ENCODE measurements at places on chromosomes 2 and 18. TPM values are rescaled to one million over a fixed set of nuclear protein-coding genes. Genes with fewer than 3 reads are reported as not detected.

DNA sequence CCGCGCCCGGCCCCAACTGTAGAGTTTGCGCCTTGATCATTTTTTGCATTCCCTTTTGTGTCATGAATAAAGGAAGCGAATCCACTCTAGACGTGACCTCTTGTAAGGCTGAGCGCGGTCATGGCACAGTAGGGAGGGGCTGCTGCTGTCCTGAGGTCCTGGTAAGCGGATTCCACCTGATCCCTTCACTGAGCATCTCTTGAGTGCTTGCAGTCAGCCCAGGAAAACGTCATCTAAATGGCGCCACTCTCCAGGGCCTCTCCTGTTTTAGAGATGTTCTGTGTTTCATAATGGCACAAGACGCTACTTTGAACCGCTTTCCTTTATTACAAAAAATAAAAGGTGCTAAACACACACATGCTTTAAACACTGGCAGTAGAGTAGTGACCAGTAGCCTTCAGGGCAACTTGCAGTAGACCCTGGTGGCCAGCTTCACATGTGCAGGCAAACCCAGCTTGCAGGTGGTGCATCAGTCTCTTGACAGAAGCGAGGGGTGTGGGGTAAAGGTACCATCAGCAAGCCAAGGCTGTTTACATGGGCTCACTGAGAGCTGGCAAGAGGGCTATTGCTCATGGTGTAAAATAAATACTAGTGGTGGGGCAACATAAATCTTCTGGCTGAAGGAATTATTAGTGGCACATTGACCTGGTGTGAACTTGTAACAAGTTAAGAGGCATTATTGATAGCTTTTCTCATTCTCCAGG is 43.0 kb upstream of the ACKR3 start:
- DNase-seq, result no peak
- no peak overlapping the region for H3K4me3 ChIP-seq
- H3K36me3 ChIP-seq, result no peaks in the 10 kb centered on the region

- H3K4me3 ChIP-seq, result no peak overlapping the region
- no peak for DNase-seq
- H3K27me3 ChIP-seq, result no peaks in the 10 kb centered on the region
- no peaks in the 10 kb centered on the region for H3K36me3 ChIP-seq
These were observed 215.1 kb upstream of the TRIB2 start for GRCh38 chr2:12501469-12502158.

NPPC gene
- total RNA-seq, result not detected

ANKRD29 gene
- 33.4 TPM for total RNA-seq

- DNase-seq, result no peak
- peak overlapping the region; percentile 1 for H3K27ac ChIP-seq
- H3K27me3 ChIP-seq, result no peaks in the 10 kb centered on the region
- no peaks in the 10 kb centered on the region for H3K36me3 ChIP-seq
These were observed 33.5 kb downstream of the DAPL1 start for GRCh38 chr2:158828378-158829164.

DNA sequence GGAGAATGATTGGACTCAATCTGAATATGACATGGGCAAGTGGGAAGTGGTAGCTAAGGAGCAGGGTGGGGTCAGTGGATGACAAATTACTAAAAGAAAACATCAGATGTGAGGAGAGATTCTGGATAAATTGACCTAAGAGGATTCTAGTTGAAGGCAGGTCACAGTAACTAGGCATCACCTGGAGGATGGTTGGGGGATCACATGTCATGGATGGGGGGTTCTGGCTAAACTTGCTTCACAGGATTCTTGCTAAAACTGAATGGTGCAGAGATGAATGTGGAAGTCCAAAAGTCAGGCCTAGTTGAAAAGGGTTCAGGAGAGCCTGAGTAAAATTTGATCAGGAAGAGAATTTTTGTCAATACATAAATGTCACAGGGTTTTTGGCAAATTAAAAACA is 18.3 kb downstream of the CLHC1 start:
- H3K4me1 ChIP-seq, result no peaks in the 10 kb centered on the region
- no peak for DNase-seq
- H3K4me3 ChIP-seq, result no peak overlapping the region
- H3K27me3 ChIP-seq, result no peaks in the 10 kb centered on the region
- no peak overlapping the region for H3K27ac ChIP-seq
- no peaks in the 10 kb centered on the region for H3K36me3 ChIP-seq

ACMSD gene
- total RNA-seq, result not detected

DGUOK gene
- total RNA-seq, result 50.6 TPM

IL1RL1 gene
- 1.7 TPM for total RNA-seq

- H3K36me3 ChIP-seq, result no peaks in the 10 kb centered on the region
- DNase-seq, result no peak
- no peaks in the 10 kb centered on the region for H3K4me1 ChIP-seq
- no peaks in the 10 kb centered on the region for H3K27me3 ChIP-seq
- H3K4me3 ChIP-seq, result no peak overlapping the region
These were observed 139.4 kb downstream of the WDSUB1 start for GRCh38 chr2:159146996-159147666.

GRCh38 chr2:74538881-74539339 is 9.2 kb downstream of the HTRA2 start:
- no peak overlapping the region for H3K4me3 ChIP-seq
- H3K27ac ChIP-seq, result no peak overlapping the region
- DNase-seq, result no peak
- H3K36me3 ChIP-seq, result no peaks in the 10 kb centered on the region
- H3K4me1 ChIP-seq, result no peaks in the 10 kb centered on the region

RPS27A gene
- 5,133 TPM for total RNA-seq

DNA sequence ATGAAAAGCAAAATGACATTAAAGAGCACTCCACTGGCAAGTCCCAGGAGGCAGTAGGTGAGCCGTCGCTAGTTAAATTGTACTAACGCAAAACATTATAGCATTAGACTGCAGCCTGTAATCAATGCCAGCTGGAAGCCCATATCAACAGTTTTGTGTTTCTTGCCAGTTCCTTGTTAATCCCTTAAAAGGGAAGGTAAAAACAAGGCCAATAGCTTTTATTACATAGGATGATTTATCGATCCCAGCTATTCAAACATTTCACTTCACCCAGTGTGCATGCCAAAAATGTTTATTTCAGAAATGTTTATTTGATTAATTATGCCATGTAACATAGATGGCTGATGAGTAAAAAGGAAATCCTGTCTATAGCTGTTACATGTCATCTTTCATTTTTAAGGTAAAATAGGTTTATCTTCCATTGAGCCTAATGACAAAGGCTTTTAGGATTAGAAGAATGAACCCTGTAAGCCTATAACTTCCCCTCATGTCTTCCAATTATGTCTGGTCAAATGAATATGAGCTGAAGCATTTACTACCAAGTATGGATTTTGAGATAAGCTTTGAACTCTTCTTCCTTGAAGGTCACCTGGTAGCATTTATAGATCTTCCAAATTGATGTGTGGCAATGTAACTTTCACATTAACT is 591.2 kb downstream of the RNF144A start:
- no peaks in the 10 kb centered on the region for H3K27me3 ChIP-seq
- H3K36me3 ChIP-seq, result no peaks in the 10 kb centered on the region
- H3K4me1 ChIP-seq, result no peaks in the 10 kb centered on the region
- no peak overlapping the region for H3K27ac ChIP-seq
- H3K4me3 ChIP-seq, result no peak overlapping the region
- DNase-seq, result no peak

- no peaks in the 10 kb centered on the region for H3K27me3 ChIP-seq
- no peaks in the 10 kb centered on the region for H3K36me3 ChIP-seq
- no peak for DNase-seq
- no peaks in the 10 kb centered on the region for H3K4me1 ChIP-seq
- no peak overlapping the region for H3K4me3 ChIP-seq
- H3K27ac ChIP-seq, result no peak overlapping the region
These were observed 5.7 kb downstream of the TM4SF20 start for GRCh38 chr2:227373389-227373788.

GRCh38 chr2:151020411-151020810 is 241.3 kb downstream of the RBM43 start:
- no peaks in the 10 kb centered on the region for H3K36me3 ChIP-seq
- no peaks in the 10 kb centered on the region for H3K4me1 ChIP-seq
- no peaks in the 10 kb centered on the region for H3K27me3 ChIP-seq
- H3K27ac ChIP-seq, result no peak overlapping the region

- no peaks in the 10 kb centered on the region for H3K27me3 ChIP-seq
- no peak for DNase-seq
- H3K4me1 ChIP-seq, result no peaks in the 10 kb centered on the region
- H3K27ac ChIP-seq, result no peak overlapping the region
These were observed 81.1 kb downstream of the SLC66A3 start for GRCh38 chr2:11236335-11236734.

DNA sequence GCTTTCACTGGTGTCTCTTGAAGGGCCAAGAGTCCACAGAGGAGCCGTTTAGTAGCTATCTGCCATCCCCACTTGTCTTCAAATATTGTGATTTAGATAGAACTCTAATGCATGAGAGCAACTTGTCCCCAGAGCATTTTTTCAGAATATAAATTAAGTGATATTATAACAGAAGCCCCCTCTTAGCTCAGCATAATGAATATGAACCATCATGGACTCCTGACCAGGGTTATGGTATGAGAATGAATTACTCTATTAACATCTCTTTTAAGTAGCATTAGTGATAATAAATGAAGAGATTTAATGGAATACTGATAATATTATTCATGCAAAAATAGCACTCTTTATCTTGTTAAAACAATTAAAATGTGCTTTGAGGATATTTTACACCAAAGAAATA is 709.6 kb downstream of the GALR1 start:
- no peaks in the 10 kb centered on the region for H3K4me1 ChIP-seq
- H3K4me3 ChIP-seq, result no peak overlapping the region
- no peak for DNase-seq
- no peaks in the 10 kb centered on the region for H3K27me3 ChIP-seq
- H3K36me3 ChIP-seq, result no peaks in the 10 kb centered on the region

GRCh38 chr2:162062559-162062958 is 11.5 kb downstream of the DPP4 start:
- H3K27me3 ChIP-seq, result no peaks in the 10 kb centered on the region
- no peaks in the 10 kb centered on the region for H3K4me1 ChIP-seq
- H3K36me3 ChIP-seq, result no peaks in the 10 kb centered on the region

GRCh38 chr2:176679061-176679669 is 409.9 kb downstream of the MTX2 start:
- H3K4me3 ChIP-seq, result no peak overlapping the region
- no peaks in the 10 kb centered on the region for H3K27me3 ChIP-seq
- no peaks in the 10 kb centered on the region for H3K36me3 ChIP-seq
- H3K27ac ChIP-seq, result no peak overlapping the region
- no peaks in the 10 kb centered on the region for H3K4me1 ChIP-seq

DNA sequence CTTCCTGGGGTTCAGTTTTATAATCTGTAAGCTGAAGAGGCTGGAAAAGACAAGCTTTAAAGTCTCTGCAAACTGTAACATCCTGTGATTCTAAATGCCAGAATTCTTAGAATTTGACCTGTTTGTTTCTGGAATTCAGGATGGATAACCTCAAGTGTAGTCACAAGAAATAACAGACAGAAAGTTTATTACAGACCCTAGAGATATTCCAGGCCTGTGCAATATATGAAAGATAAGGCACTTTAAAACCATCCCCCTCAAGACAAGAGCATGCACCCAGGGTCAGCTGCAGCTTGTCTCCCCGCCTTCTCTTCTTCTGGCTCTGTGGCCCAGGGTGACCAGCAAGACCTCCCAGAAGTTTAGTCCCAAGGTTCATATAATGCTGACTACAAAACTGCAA is 298.7 kb upstream of the ACVR2A start:
- no peaks in the 10 kb centered on the region for H3K4me1 ChIP-seq
- no peaks in the 10 kb centered on the region for H3K36me3 ChIP-seq
- H3K27ac ChIP-seq, result no peak overlapping the region
- no peak for DNase-seq

DNA sequence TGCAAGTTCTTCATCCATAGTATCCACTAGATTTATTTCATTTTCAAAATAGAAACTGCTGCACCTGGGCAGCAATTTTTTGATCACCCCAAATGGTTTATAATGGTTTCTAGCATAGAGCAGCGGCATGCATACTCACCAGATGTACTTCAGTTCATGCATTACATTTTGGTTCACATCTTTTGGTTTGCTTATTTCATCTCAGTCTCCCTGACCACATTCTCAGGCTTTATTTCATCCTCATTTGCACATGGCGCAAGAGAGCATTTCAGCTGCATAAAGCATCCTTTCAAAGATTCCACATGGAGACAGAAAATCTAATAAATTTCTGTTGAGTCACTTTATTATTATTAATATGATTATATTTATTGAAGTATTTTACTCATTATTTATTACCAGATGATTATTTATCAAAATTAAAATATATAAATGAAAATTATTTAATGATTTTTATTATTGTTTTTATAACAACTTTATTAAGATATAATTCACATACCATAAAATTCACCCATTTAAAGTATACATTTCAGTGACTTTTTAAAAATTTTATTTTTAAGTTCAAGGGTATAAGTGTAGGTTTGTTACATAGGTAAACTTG is 284.6 kb downstream of the TXNL1 start:
- no peak overlapping the region for H3K27ac ChIP-seq
- no peak for DNase-seq
- no peaks in the 10 kb centered on the region for H3K36me3 ChIP-seq
- no peaks in the 10 kb centered on the region for H3K27me3 ChIP-seq
- H3K4me1 ChIP-seq, result no peaks in the 10 kb centered on the region
- H3K4me3 ChIP-seq, result no peak overlapping the region

DNA sequence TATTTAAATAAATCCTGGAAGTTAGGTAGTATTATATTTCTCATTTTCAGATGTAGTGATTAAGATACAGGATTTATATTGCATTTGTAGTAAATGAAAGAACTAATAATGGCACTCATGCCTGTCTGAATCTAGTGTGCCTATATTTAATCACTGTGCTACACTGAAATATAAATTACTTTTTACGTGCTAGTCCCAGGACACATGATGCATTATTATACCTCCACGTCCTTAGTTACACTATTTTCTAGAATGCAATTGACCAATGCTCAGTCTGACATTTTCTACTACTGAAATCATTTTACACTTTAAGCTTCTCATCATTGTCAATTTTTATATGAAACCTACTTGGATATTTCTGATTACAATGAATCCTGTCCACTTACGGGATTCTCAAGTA is 80.9 kb upstream of the TMEFF2 start:
- DNase-seq, result no peak
- no peak overlapping the region for H3K4me3 ChIP-seq
- no peaks in the 10 kb centered on the region for H3K36me3 ChIP-seq
- no peaks in the 10 kb centered on the region for H3K4me1 ChIP-seq
- H3K27ac ChIP-seq, result no peak overlapping the region
- no peaks in the 10 kb centered on the region for H3K27me3 ChIP-seq

- H3K36me3 ChIP-seq, result no peaks in the 10 kb centered on the region
- no peak overlapping the region for H3K27ac ChIP-seq
- no peak for DNase-seq
- H3K27me3 ChIP-seq, result no peaks in the 10 kb centered on the region
- no peaks in the 10 kb centered on the region for H3K4me1 ChIP-seq
These were observed 83.6 kb upstream of the BCL2L11 start for GRCh38 chr2:111037128-111037527.
